T1000 (cell line): ENCODE measurements at places on chromosomes 7 and 10.

GRCh38 chr7:156816943-156817572, 75.9 kb downstream of the LMBR1 start:
- no peak for DNase-seq

- DNase-seq, result no peak
Observed at GRCh38 chr7:47806701-47807103, 141.6 kb downstream of the PKD1L1 start.

- no peak for DNase-seq
Observed at GRCh38 chr7:27115221-27116026, 12.9 kb upstream of the HOXA2 start.

DNA sequence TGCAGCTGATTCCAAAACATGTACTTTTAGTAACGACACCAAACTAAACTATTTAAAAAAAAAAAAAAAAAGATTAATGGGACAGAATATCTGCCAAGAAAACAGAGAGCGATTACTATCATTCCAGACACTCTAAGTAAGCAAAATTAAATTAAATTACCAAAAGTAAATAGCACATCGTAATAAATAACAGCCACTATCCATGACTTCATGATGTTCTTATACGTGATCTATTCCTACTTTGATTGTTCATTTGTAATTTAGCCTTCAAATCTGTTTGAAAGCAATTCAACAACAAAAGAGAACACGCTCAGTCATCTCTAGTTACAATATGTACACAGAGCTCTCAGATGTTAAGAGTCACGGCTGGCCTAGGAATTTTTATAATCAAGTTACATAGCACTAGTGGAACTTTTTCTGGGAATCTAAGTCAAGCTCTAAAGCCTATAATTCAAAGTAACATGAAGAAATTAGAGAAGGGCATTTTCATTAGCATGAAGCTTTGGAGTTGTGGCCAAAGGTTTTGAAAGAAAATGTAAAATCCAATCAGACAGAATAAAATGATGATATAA, 241.7 kb upstream of the NEBL start:
- no peak for DNase-seq

GRCh38 chr10:29142516-29143314, 146.2 kb upstream of the LYZL1 start:
- DNase-seq, result no peak

GRCh38 chr7:82445271-82445670, 1.7 kb upstream of the CACNA2D1 start:
- no peak for DNase-seq

GRCh38 chr10:8060010-8060703, 5.7 kb downstream of the GATA3 start:
- no peak for DNase-seq

- DNase-seq, result no peak
Observed at GRCh38 chr10:8636371-8636770, 581.9 kb downstream of the GATA3 start.

- no peak for DNase-seq
Observed at GRCh38 chr10:43938810-43939209, 290.1 kb upstream of the ZNF32 start.

GRCh38 chr10:13056456-13057077, 43.4 kb upstream of the OPTN start:
- no peak for DNase-seq

DNA sequence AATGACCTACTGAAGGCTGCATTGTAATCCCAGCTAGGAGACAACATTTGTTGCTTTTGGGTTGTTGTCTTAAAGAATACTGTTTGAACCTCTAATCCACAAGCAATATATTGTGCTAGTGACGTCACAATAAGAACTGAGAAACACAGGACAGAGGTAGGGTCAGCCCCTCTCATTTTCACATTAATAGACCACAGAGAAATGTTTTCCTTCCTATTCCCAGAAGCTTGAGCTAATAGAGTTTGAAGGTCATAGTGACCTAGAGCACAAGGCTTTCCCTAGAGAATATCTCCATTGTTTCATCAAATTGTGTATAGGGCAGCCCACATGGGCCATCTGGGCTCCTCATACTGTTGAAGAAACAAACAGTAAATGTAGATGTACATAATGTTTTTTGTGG, 300.9 kb upstream of the AKR1E2 start:
- no peak for DNase-seq

DNA sequence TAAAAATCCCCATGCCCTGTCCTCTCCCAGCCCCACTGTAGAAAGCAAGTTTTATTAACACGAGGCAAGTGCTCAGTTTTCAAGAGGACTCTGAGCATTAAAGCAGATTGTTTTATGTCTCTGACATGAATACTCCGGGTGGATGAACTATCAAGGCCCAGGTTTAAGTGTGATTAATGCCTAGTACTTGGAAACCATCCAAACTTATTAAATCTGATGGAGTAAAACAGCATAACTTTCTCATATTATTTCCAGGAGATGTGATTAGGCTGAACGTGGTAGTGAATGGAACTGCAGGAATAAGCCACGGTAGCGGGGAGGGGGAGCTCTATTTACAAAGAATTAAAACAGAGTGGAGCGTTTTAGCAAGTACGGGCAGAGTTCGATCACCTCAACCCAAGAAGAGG, 144.2 kb upstream of the RNF32 start:
- no peak for DNase-seq

DNA sequence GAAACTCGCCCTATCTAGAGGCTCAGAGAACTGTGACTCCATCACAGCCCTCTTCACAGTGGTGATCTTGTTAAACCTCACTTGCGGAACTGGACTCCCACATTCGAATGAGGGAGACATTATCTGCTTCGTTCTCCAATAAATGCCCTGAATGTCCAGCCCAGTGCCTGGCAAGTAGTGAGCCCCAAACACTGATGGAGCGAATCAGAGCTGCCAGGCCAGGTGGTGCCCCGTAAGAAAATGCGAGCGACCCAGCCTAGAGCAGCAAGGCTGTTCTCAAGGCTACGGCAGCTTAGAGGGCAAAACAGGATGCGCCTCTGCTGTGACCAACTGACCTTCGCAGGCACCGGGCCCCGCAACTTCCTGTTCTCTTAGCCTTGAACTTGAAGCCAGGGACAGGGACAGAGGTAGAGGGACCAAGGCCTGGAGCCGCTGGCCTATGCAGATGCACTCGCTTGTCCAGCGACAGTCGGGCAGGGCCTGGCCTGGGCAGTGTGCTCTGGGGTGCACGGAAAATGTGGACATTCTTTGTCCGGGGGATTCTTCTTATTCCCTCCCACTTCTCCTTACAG, 217.6 kb downstream of the TCERG1L start:
- DNase-seq, result no peak

DNA sequence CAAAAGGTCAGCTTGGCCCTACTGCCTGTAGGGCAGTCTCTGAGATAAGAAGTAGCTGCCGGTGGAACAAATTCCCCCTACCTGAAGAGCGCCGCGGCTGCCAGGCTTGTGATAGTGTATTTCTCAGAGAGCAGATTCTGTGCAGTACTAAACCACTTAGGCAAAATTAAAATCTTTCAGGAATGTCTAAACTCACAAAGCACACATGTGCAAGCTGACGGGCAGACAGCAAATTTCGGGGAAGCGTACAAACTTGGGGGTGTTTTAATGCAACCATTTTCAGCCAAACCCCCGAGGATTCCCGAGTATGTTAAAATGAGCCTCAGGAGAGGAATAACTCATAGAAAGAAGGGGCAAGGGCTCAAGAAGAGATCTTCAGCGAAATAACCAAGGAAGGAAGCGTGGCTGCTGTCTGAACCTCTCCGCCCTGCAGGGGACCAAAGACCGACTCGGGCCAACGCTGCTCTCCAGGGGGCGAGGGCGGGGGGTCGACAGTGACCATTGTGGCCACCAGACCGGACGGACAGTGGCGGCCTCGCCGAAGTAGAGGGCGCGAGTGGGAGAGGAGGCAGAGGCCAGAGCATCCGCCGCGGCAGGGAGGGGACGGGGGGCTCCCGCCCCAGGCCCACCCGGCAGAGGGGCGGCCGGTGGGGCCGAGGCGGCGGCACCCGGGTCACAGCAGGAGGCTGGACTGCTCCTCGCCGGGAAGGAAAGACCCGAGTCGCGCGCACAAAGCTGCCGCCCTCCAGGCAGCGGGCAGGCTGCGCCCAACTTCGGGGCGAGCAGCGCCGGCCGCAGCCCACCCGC, 819 bp downstream of the HYCC1 start:
- DNase-seq, result no peak

DNA sequence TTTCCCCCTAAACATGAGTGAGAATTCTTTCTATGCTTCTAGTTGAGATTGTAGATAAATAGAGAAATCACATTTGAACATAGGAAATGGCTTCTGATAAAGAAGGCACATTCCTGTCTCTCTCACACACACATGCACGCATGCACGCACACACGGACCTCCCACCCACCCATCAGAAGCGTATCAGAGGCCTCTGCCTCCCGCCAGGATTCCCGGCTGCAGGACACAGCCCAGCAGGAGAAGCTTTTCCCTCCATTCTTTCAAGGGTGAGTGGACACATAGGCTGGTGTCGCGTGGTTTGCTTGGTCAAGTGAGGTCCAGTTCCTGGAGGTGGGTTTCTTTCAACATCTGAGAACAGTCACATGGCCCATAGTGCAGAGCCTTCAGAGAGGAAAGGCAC, 34.2 kb downstream of the KLF6 start:
- DNase-seq, result no peak

- DNase-seq, result no peak
Observed at GRCh38 chr10:111432588-111432987, 355.8 kb downstream of the ADRA2A start.

GRCh38 chr10:34195364-34196057, 619.6 kb downstream of the PARD3 start:
- DNase-seq, result no peak

GRCh38 chr10:24716295-24716694, 7.4 kb downstream of the ARHGAP21 start:
- no peak for DNase-seq

DNA sequence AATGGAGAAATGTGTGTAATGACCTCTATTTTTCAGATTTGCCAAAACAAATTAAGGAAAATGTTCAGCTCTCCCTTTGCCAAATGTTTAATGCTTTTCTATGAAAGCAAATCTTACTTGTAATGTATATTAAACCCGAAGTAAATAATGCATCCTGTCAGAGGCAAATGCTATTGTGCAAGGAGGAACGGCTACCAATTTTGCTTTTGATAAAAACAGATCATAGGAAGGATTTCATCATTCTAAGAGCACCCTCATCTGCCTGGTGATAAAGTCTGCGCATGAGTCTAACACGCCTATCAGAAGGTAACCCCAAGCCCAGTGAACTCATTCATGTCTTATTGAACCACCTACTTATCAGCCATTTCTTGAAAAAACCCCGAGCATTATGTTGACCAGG, 412.4 kb upstream of the MKI67 start:
- DNase-seq, result no peak

- peak; percentile 74 for DNase-seq
Observed at GRCh38 chr10:6203331-6204062, 765 bp downstream of the PFKFB3 start.

GRCh38 chr10:71829171-71829570, 21.9 kb downstream of the PSAP start:
- DNase-seq, result no peak

- DNase-seq, result no peak
Observed at GRCh38 chr10:71316056-71316785, 2.8 kb upstream of the SLC29A3 start.

DNA sequence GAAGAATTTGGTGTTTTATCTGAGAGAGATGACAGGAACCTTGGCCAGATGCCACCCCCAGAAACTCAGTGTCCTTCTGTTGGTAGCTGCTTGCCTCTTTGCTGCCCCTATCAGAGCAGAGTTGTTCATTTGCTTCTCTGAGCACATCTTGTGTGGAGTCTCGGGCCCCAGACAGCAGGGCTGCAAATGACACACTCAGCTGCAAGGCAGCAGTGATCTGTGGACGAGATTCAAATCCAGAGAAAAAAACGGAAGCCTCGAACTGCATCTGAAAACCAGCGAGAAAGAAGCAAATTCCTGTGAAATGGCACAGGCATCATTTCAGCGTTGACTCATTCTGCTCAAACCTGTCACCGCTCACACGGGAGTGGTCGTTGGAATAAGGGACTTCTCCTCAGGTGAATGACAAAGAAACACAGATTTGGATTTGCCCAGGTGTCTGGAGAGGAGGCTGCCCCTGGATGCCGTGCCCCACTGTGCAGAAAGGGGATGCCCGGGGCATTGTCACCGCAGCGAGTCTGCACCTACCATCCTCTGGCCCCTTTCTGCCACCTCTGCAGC, 144.7 kb downstream of the PFKFB3 start:
- no peak for DNase-seq

DNA sequence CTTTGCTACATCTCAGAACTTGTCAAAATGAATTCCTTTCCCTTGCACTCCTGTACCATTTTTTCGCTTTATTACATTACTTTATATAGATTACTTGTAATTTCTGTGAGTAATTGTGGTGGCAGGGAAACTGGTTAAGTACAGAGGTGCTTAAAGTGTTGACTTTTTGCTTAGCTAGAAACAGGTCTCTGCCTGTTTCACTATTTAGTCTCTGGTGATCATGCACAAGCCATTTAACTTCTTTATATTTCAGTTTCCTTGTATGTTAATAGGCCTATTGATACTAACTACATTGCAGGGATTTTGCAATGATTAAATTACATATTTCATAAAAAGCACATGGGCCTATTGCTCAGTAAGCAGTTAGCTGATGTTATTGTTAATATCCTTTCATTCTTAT, 233.8 kb downstream of the PRKG1 start:
- DNase-seq, result no peak

DNA sequence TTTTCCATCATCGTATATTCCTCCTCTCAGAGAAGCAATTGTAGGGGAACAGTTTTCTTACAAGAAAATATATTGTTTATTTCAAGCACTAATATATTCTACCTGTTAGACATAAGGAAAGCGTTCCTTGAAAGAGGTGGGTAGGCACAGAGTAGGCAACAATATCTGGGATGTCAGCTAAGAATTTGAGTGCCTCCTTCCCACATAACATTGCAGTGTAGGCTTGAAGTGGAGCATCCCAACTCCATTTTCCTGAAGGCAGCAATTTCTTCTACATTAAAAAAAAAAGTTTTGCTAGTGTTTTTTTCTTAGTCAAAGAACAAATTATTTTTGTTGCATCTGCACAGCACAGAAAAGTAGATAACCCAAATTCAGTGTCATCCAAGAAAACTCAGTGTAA, 20.8 kb downstream of the BCAP29 start:
- DNase-seq, result no peak

- no peak for DNase-seq
Observed at GRCh38 chr10:52335665-52336064, 21.6 kb downstream of the DKK1 start.

- DNase-seq, result no peak
Observed at GRCh38 chr10:2920168-2920567, 147.2 kb upstream of the PFKP start.

DNA sequence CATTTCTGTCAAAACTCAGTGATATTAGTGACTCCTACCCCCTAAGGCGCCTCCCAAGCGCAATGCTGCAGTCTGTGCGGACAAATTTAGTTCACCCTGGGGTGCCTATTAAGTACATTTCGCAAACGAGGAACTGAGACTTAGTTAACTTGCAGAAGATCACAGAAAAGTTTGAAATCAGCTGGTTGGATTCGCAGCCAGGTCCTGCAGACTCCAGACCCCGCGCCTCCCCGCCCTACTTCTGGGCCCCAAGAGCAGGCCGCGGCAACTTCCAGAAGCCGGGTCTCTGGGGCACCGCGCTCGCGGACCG, 588 bp downstream of the CYREN start:
- no peak for DNase-seq

- DNase-seq, result no peak
Observed at GRCh38 chr10:42988517-42989395, 88.1 kb upstream of the RET start.
